ENCODE measurements at places on chromosomes 11 and 22.

- DNase-seq = no peak
These were observed 6.5 kb upstream of the CSTPP1 start for GRCh38 chr11:46930089-46930488.

GRCh38 chr11:122584670-122585069 lies 70.9 kb upstream of the UBASH3B start:
- DNase-seq = no peak

- peak; percentile 3 for DNase-seq
These were observed 4.6 kb downstream of the C11orf24 start for GRCh38 chr11:68266936-68267880.

DNA sequence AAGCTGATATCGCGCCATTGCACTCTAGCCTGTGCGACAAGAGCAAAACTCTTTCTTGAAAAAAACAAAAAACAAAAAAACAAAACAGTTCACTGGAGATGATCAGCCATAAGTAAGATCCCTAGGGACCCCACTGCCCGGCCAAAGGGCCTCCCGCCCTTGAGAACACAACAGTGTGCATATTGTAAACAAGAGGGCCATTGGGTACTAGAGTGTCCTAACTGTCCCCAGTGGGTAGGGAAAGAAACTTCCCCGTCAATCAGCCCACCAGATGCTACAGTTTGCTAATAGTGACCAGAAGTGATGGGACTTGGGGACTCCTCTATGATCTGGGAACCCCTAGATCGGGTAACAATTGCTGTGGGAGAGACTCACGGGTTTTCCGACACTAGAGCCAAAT lies 3.7 kb upstream of the ACY3 start:
- no peak for DNase-seq

DNA sequence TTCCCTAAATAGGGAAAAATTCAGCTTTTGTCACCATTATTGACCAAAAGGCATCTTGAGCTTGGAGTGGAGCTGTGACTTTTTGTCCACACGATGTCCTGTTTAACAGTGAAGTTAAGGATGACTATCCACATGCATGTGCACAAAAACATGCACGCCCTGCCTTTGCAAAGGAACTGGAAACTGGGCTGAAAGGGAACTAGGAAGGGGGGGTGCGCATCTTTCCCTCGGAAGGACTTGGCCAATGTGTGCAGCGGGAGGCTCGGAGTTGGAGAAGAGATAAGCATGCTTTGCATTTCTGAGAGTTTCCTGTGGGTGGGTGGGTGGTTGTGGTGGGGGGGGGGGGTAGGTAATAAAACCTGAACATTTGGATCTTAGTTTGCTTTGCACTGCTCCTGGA lies 411 bp upstream of the KIRREL3 start:
- DNase-seq = no peak

DNA sequence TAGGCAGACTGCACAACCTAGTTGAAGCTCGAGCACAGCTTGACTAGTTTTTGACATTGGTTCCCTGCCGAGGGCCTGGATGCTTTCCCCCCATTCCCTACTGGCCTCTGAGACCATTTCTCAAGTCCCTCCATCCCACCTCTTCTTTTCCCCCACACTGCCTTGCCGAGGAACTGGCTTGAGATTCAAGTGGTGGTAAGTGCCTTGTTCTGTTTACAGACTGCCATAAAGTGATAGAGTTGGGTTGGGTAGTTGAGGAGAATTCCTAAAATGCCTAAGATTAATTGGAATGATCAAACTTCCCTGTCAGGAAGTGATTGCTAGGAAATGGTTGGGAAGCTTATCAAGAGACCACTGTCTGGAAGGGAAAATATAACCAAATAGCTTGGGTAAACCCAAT lies 16.2 kb downstream of the MRPL16 start:
- no peak for DNase-seq

GRCh38 chr11:69982690-69983570 lies 95.2 kb upstream of the ANO1 start:
- no peak for DNase-seq

- DNase-seq = no peak
These were observed 29.9 kb downstream of the IL10RA start for GRCh38 chr11:118016104-118016503.

GRCh38 chr22:50208939-50209892 lies 8.4 kb downstream of the SELENOO start:
- no peak for DNase-seq

GRCh38 chr11:94749369-94749768 lies 18.8 kb upstream of the AMOTL1 start:
- no peak for DNase-seq

Measured in tibial nerve (tissue), 4 donors.